Naive B cell (primary cell): ENCODE measurements at places on chromosomes 7 and 10. TPM values are rescaled to one million over a fixed set of nuclear protein-coding genes. Genes with fewer than 3 reads are reported as not detected.

Gene ELOVL3
- polyA plus RNA-seq, result not detected

Gene ACTA2
- polyA plus RNA-seq, result 1.4 TPM

Gene C7orf57
- not detected for polyA plus RNA-seq

Gene TBATA
- not detected for polyA plus RNA-seq

Gene CLRN3
- polyA plus RNA-seq, result not detected

Gene CYP3A7
- not detected for polyA plus RNA-seq

Gene ADCYAP1R1
- polyA plus RNA-seq, result not detected

Gene SUN3
- polyA plus RNA-seq, result not detected

Gene COPG2
- polyA plus RNA-seq, result 1.5 TPM
